ENCODE measurements at places on chromosomes 3 and 15.

DNA sequence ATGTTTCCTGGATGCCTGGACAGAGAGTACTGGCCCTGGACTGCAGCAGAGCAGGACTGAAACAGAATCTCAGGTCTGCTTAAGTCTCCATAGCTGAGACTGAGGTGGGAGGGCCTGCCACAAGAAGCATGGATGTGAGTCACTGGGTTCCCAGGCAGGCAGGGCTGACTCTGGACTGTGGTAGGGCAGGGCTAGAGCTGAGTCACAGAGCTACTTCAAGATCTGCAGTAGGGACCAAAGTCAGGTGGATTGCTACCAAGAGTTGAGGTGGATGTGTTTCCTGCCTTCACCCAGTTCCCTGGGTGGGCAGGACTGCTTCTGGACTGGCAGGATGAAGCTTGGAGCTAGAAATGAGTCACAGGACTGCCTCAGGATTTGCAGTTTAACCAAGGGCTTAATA lies 282.9 kb downstream of the AGBL1 start:
- DNase-seq: no peak

- DNase-seq: no peak
These were observed 35.8 kb upstream of the TNFSF10 start for GRCh38 chr3:172559020-172559419.

DNA sequence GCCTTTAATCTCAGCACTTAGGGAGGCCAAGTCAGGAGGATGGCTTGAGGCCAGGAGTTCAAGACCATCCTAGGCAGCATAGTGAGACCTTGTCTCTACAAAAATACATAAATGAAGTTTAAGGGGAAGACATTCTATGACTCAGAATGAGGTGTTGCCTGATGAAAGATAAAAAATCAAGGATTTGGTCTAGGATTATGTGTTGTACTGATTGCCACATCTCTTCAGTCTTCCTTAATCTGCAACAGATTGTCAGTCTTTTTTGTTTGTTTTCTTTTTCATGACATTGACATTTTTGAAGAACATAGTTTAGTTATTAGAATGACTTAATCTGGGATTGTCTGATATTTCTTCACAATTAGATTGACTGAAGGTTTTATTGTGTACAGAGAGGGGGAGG lies 26.3 kb upstream of the DPPA4 start:
- DNase-seq: no peak

DNA sequence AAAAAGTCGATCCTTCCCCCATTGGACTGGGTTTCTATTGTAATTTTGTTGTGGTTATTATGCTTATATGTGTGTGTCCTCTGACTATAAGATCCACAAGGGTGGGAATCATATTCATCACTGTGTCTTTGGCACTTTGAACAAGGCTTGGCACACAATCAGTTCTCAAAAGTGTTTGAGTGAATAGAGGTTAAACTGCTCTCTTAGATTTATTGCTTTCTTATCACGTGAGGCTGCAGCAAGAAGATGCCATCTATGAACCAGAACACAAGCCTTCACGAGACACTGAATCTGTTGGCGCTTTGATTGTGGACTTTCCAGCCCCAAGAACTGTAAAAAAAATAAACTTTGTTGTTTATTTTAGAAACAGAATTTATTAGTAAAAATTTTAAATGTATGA lies 295.0 kb upstream of the MDFIC2 start:
- DNase-seq: no peak

GRCh38 chr3:50423543-50423942 lies 64.2 kb upstream of the TMEM115 start:
- DNase-seq: peak; percentile 89

- DNase-seq: no peak
These were observed 426.3 kb downstream of the MECOM start for GRCh38 chr3:169237201-169237600.

- no peak for DNase-seq
These were observed 580.2 kb downstream of the NLGN1 start for GRCh38 chr3:173977747-173978146.

GRCh38 chr15:67558502-67558901 lies 16.0 kb downstream of the MAP2K5 start:
- no peak for DNase-seq

DNA sequence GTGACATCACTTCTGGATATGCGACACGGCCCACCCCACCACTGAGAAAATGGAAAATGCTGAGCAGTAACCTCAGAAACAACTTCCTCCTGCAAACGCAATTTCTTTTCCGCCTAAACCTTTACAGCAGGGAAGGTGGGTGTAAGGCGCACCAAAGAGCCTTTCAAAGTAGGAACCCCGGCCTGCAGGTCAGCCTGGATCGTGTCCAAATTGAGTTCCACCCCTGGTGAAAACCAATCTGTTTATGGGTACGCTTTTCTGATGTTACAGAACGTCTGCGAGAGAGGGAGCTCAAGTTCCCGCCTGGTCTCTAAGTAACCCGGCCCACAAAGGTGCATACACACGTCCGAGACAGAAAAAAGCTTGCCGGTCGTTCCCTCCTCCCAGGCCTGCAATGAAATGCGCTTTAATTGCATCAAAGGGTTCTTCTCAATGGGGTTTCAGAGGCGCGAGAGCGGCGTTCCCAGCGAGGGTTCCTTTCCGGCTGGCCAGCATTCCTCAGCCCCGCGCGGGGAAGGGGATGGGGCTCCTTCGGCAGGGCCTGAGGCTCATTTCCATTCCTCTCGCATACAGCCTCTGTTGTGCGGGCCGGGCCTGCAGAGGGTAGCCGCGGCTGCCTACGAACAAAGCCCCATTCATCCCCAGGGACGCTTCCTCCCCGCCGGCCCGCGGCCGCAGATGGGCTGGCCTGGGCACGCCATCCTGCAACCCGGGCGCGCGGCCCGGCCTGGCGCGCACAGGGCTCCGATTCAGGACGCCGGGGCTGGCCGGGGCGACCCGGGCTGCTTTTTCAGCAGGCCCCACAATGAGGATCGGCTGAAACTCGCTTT lies 138.1 kb downstream of the TMCO5A start:
- DNase-seq: peak; percentile 58

DNA sequence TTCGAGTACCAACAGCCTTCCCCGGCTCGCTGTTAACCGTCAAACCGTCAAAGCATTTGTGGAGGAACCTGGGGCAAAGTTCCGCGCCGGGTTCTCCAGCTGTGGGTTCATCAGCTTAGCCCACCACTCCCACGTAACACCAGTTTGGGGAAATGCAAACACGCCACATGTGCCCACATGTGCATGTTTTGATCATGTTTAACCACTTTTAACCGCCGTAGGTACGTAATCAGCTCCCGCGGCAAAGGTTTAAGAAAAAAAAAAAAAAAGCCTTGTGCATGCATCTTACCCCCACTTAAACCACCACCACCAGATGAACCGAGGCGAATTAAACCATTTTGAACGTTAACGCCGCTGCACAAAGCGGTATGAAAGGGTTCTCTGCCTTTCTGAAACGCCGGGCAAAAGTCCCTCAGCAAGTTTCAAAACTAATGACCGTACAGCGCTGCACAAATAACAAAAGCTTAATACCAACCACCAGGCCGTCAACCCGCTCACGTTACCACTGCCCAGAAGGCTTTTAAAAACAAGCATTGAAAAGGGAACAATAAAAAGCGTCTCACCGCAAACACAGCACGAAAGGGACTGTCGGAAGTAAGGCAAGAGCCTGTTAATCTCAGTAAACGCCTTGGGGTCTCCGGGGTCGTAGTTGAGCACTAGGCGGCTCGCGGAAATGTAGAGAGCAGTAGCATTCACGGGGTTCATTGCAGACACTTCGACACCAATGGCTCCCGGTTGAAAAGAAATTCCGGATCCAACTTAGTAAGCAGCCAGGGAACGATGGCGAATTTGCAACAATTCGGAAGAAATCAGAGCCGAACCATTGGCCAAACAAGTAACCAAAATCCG lies 1.5 kb downstream of the MSL2 start:
- no peak for DNase-seq

DNA sequence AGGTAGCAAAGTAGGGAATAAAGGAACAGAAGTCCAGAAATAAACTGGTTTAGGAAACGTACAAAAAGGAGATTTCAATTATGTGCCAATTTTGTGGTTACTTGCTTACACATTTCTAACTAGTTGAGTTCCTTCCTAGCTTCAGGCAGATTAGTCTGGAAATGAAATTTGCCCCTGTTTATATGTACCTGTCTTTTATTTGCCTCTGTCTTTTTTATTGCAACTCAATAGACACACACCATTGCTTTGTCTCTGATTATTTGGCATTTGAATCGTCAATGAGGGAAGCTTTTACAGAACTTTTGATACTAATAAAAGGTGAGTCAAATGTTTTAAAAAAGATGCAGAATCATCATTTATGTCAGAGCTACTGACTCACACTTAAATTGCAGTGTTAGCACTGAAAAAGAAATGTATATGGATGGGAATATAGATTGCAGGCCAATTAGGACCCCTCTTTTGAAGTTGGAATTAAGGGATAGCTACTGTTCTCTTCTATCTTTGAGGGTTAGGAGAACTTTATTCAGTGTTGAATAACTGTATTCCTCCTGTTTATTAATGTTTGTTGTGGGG lies 60.5 kb downstream of the TRAK1 start:
- DNase-seq: no peak

DNA sequence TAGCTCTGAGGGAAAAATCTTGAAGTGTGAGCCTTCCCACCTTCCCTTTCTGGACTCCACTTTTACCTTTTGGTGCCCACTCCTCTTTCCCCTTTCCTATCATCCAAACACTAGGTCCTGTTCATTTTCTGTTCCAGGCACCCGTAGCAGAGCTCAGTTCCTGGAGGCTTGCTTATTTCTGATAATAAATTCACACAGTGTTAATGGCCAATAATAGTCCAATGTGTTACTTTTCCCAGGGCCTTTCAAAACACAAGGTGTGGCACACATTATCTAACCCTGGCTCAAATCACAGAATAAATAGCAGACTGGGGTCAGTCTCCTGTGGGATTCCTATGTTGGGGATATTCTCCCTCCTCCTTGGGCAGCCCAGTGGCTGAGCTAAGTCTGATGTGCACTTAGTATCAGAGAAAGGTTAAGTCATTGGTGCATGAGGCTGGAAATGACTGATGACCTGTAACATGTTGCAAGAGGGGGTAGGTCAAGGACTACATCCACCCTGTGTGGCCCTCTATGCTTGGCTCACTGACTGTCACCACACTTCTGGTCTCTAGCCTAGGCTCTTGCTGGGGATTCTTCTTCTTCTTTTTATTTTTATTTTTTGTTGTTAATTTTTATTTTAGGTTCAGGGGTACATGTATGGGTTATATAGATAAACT lies 43.7 kb upstream of the ROPN1 start:
- DNase-seq: no peak

DNA sequence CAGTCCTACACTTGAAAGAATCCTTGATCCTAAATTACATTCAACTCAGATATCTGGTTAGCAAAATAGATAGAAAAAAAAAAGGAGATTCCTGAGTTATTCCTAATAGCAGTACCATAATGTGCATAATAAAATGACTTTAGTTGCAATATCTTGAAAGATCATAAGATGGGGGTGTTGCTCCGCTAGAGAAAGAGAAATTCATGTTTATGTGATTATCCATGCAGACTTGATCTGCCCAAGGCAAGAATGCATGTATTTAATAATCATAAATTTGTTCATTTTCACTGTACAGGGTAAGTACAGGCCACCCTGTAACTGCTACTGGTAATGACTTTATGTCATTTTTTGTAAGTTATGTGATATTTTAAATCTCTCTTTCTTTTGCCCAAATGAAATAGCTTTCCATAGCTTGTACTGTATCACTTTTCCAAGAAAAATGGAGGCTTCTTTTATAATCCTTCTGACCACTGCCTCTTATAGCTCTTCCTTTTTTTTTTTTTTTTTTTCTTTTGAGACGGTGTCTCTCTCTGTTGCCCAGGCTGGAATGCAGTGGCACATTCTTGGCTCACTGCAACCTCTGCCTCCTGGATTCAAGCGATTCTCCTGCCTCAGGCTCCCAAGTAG lies 84.6 kb downstream of the HCN4 start:
- no peak for DNase-seq

DNA sequence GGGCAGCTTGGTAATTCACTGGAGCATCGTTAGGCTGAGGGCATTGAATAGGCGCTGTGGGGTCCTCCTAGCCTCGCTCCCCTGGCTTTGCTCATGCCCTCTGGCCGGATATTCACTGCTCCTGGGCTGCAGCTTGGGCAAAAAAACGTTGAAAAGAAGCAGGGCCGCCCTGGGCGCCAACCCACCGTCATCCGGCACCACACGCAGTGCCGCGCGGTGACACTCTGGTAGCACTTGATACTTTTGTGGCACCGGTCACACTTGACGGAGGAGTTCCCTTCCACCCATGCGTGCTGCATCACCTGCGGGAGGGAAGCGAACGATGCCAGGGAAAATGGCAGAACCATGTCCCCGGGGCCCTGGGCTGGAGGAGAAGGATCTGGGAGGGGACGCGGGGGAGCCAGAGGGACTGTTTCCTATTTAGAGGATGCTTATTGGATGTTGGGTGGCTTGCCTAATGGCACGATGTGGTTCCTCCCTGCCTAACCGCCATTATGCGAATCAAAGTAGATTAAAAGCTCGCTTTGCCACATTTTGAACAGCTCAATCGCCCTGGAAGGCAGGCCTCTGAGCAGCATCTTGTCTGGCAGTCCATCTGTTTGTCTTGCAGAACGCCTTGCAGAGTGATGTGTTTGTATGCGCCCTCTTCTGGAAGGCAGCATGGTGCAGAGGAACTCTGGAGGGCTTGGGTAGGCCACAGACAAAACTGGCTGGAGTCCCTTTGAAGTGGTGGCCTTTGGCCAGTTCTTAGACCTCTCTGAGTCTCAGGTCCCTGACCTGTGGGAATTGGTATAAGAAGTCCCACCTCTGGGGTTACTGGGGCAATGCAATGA lies 93.2 kb downstream of the DGKG start:
- DNase-seq: no peak

- no peak for DNase-seq
These were observed 254.6 kb downstream of the UACA start for GRCh38 chr15:70508561-70509281.

DNA sequence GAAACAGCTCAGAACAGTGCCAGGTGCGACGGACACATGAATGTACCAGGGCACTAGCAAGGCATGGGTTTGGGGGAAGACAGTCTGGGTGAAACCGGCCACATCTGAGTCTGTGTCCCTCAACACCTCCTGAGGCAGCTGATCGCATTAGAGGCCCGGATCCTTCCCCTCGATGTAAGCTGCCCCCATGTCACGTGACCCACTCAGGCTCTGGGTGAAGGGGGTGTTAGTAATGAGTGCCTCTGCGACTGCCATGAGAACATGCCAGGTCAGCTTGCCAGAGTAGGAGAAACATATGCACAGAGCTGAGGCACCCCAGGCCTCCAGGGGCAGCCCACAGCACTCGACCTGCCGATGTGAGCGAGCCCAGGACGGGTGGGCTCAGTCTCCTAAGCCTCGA lies 29.7 kb downstream of the PRR23E start:
- no peak for DNase-seq

- no peak for DNase-seq
These were observed 573.3 kb upstream of the TBL1XR1 start for GRCh38 chr3:177770383-177771230.

- no peak for DNase-seq
These were observed 40.9 kb downstream of the CPN2 start for GRCh38 chr3:194310060-194310835.

DNA sequence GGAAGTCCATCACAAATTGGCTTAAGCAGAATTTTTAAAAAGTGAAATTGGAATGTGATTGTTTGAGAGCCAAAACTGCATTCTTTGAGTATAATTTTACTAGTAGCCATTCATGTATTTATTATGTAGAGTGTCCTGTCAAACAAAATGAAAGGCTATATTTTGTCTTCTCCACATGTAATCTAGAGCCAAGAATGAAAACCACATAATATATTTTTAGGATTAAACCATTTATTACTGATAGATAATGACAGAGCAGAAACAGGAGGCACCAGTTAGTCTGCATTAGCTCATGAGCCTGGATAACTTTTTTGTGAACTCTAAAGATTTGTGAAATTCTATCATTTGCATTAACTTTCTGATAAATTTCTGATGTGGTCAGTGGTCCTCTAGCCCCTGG lies 130.2 kb downstream of the FILIP1L start:
- DNase-seq: no peak

Data from SHP77 treated with DMSO at 0.1 percent for 48 hours (cell line).